ENCODE measurements at places on chromosomes 7 and 10. TPM values are rescaled to one million over a fixed set of nuclear protein-coding genes. Genes with fewer than 3 reads are reported as not detected.
A peak's percentile ranks its signal among the peaks of the same experiment; 100 is the strongest.

TCAF1 gene
- 24.0 TPM for total RNA-seq

GRCh38 chr7:12162415-12163113, 48.5 kb upstream of the TMEM106B start:
- DNase-seq = no peak

- DNase-seq = no peak
Measured at GRCh38 chr10:35025916-35026315, 64.2 kb downstream of the CUL2 start.

WEE2 gene
- not detected for total RNA-seq

CALY gene
- total RNA-seq = not detected

FAM25C gene
- not detected for total RNA-seq

GRCh38 chr7:98241674-98242241, 10.3 kb downstream of the TECPR1 start:
- no peak for DNase-seq

STAG3 gene
- total RNA-seq = 0.68 TPM

RSPH10B gene
- total RNA-seq = not detected

RPEL1 gene
- total RNA-seq = not detected

KCNIP2 gene
- total RNA-seq = 369 TPM

DNA sequence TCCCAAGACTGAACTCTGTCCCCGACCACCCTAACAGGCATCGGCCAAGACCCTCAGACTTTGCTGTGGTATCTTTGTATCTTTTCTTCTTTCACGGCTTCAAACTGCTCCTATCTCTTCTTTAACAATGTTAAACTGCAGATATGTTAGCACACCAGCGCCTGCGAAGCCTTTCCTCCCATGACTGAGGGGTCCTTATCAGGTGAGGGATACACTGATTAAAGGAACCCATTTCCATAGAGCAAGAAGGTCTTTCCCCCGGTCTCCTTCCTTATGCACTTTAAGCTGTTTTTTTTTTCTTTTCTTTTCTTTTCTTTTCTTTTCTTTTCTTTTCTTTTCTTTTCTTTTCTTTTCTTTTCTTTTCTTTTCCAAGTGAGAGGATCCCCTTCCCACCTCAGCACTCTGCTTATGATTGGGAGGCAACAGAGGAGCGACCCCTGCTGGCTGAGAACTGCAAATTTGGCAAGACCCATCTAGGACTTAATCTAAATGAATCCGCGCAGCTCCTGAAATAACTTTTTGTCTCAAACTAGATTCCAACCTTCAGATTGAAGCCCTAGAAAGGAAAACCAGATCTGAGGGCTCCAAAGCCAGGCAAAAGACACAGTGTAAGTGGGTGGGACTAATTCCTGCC, 109.9 kb downstream of the ITGB8 start:
- peak; percentile 44 for DNase-seq

- DNase-seq = no peak
Measured at GRCh38 chr7:70097645-70098044, 499.4 kb downstream of the AUTS2 start.

TEX47 gene
- not detected for total RNA-seq

GRCh38 chr10:71299071-71299785, 19.8 kb upstream of the SLC29A3 start:
- no peak for DNase-seq

- no peak for DNase-seq
Measured at GRCh38 chr10:86333826-86334487, 32.6 kb downstream of the GRID1 start.

DNA sequence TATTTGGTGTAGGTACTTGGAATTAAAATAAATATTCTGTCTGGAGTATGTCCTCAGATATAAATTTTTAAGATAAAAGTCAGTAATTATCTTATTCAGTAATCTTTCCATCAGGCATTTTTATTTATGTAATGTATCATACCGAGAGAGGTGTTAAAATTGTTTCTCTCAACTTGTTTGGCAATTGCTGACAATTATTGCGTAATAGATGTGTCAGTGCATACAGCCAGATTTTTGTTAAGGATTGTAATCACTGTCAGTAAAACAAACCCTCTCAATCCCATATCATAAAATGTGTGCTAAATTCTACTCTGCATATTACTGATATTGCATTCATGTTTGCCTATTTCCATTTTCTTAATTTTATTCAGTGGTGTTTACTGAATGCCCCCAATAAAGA, 69.2 kb downstream of the CNTNAP2 start:
- no peak for DNase-seq

GRCh38 chr10:29585488-29585976, 49.2 kb downstream of the SVIL start:
- peak; percentile 50 for DNase-seq

DNA sequence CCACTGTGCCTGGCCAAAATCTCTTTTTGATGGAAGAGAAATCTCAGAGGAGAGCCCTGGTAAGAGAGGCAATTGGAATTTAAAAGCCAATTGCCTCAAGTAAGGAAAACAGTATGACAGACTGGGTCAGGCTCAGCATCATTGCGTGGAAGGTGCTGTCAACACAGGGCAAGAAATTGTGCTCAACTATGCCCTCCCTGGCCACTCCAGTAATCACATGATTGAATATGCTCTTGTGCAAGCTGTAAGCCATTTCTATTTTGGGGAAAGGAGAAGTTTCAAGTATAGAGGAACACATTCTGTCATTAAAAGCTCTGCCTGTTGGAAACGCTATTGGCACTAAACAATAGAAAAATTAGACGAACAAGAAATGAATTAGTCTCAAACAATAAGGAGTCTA, 1127.7 kb downstream of the REEP3 start:
- DNase-seq = no peak

- DNase-seq = no peak
Measured at GRCh38 chr10:110576220-110576619, 8.7 kb downstream of the SMC3 start.

DNA sequence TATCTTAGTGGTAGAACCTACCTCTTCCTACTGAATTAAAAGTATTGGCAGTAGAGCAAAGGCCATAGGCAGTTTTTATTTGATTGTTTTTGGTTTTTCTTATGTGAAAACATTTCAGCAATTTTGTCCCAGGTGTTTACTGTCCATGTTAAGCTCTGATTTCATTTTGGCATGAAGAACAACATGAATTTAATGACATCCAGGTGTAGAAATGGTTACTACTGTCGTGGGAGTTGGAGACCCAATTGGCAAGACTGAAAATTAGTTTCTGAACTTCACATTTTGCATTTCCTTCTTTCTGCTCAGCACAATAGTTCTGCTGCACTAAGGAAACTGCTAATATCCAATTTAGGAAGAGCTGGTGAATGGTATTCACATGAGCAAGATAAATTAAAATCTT, 38.0 kb upstream of the TMEM196 start:
- DNase-seq = no peak

DNA sequence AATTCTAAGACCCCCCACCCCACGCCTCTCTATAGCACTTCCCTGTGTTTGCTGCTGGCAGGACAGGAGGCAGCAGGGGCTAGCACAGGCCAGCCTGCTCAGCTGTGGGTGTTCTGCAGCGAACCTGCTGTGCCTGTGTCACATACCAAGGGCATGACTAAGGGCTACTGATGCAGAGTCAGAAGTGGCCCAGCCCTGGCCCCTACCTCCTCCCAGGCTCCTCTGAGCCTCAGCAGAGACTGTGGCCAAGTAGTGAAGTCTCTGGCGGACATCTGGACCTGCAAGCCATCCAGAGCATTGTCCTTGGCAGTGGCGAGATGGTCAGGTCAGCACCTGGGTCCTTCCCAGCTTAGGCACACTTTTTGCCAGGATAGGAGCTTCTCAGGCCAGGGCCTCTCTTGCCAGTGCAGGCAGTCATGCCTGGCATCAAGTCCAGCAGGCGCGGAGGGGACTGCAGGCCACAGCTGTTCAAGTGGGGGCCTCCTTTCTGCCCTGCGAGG, 116.3 kb upstream of the RET start:
- no peak for DNase-seq

- no peak for DNase-seq
Measured at GRCh38 chr7:145698526-145699262, 417.9 kb upstream of the CNTNAP2 start.

OR2A1 gene
- not detected for total RNA-seq

- no peak for DNase-seq
Measured at GRCh38 chr7:17680943-17681351, 259.3 kb downstream of the SNX13 start.

GRCh38 chr7:34011017-34011695, 105.8 kb downstream of the BMPER start:
- no peak for DNase-seq

DNA sequence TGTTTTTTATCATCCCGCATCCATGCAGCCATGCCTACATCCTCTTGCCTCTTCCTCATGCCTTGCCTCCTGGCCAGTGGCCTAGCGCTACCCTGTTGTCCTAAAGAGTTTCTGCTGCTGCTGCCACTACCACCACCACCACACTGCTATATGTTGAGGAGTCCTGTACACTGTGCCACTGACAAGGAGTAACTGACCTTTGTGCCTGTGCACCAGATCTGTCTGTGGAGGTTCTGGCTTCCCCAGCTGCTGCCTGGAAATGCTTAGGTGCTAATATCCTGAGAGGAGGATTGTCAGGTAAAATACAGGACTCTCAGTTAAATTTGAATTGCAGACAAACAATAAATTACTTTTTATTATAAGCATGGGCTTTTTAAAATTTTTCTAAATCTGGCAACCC, 7.0 kb upstream of the CFAP69 start:
- no peak for DNase-seq

- no peak for DNase-seq
Measured at GRCh38 chr7:2913760-2914387, 69.8 kb upstream of the GNA12 start.

AP3M1 gene
- total RNA-seq = 28.9 TPM

DNA sequence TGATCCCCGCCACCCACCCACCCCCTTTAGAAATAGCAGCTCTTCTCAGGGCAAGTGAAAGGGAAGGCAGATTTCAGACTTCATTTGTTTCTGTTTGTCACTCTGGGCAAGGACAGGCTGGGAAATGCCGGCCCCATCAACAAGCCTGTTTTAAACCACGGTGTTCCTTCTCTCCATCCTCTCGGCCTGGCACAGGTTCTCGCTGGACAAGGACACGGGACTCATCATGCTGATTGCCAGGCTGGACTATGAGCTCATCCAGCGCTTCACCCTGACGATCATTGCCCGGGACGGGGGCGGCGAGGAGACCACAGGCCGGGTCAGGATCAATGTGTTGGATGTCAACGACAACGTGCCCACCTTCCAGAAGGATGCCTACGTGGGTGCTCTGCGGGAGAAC, 42.3 kb downstream of the C10orf105 start:
- no peak for DNase-seq

DMBT1 gene
- total RNA-seq = not detected

SUGCT gene
- 4.4 TPM for total RNA-seq

GRCh38 chr7:93203496-93203895, 22.8 kb downstream of the HEPACAM2 start:
- no peak for DNase-seq

TMEM139 gene
- total RNA-seq = 4.1 TPM

All from left cardiac atrium (tissue), 4 donors.